ENCODE measurements at places on chromosomes 12 and 14. TPM values are rescaled to one million over a fixed set of nuclear protein-coding genes. Genes with fewer than 3 reads are reported as not detected.

GSG1 gene
- 11.5 TPM for polyA plus RNA-seq

KRT81 gene
- 0.38 TPM for polyA plus RNA-seq

HHIPL1 gene
- polyA plus RNA-seq, result 0.23 TPM

CMKLR1 gene
- polyA plus RNA-seq, result 1.2 TPM

FOXN4 gene
- 0.12 TPM for polyA plus RNA-seq

CELA1 gene
- not detected for polyA plus RNA-seq

GDF11 gene
- polyA plus RNA-seq, result 1.7 TPM

B3GNT4 gene
- polyA plus RNA-seq, result 0.61 TPM

TPH2 gene
- polyA plus RNA-seq, result not detected

SPRYD4 gene
- 2.1 TPM for polyA plus RNA-seq

MOK gene
- polyA plus RNA-seq, result 24.9 TPM

ST8SIA1 gene
- polyA plus RNA-seq, result 1.5 TPM

TMCC3 gene
- polyA plus RNA-seq, result 1.0 TPM

C12orf54 gene
- polyA plus RNA-seq, result 0.77 TPM

NYNRIN gene
- 2.7 TPM for polyA plus RNA-seq

KLHL33 gene
- polyA plus RNA-seq, result 0.12 TPM

FAM186B gene
- 0.56 TPM for polyA plus RNA-seq

GALNT6 gene
- 5.4 TPM for polyA plus RNA-seq

PKP2 gene
- 11.3 TPM for polyA plus RNA-seq

CACNA2D4 gene
- 2.0 TPM for polyA plus RNA-seq

TMEM121 gene
- polyA plus RNA-seq, result 2.5 TPM

SLC38A1 gene
- 5.7 TPM for polyA plus RNA-seq

ITGB7 gene
- polyA plus RNA-seq, result 1.6 TPM

LTBR gene
- 82.1 TPM for polyA plus RNA-seq

MGP gene
- 75.6 TPM for polyA plus RNA-seq

SAMD15 gene
- 1.5 TPM for polyA plus RNA-seq

CLEC2A gene
- polyA plus RNA-seq, result not detected

CCDC60 gene
- polyA plus RNA-seq, result not detected

RNU6-8 gene
- not detected for polyA plus RNA-seq

KLRC4 gene
- polyA plus RNA-seq, result not detected

SRP54 gene
- polyA plus RNA-seq, result 20.9 TPM

SDS gene
- 0.30 TPM for polyA plus RNA-seq

KRT79 gene
- polyA plus RNA-seq, result not detected

GPR65 gene
- 0.23 TPM for polyA plus RNA-seq

FGF23 gene
- not detected for polyA plus RNA-seq

PROX2 gene
- polyA plus RNA-seq, result not detected

SIRT4 gene
- polyA plus RNA-seq, result 1.4 TPM

KRT83 gene
- polyA plus RNA-seq, result not detected

ESPL1 gene
- polyA plus RNA-seq, result 0.27 TPM

RTN1 gene
- 7.6 TPM for polyA plus RNA-seq

KRT2 gene
- polyA plus RNA-seq, result 0.02 TPM

TMEM233 gene
- polyA plus RNA-seq, result 0.09 TPM

CIT gene
- 0.38 TPM for polyA plus RNA-seq

ACRBP gene
- polyA plus RNA-seq, result 1.2 TPM

SELPLG gene
- 0.61 TPM for polyA plus RNA-seq

MARK3 gene
- polyA plus RNA-seq, result 84.7 TPM

CIROP gene
- not detected for polyA plus RNA-seq

DLK1 gene
- polyA plus RNA-seq, result 51.1 TPM

CCDC197 gene
- not detected for polyA plus RNA-seq

IAPP gene
- polyA plus RNA-seq, result 1,679 TPM

SERPINA10 gene
- 1.1 TPM for polyA plus RNA-seq

LGR5 gene
- polyA plus RNA-seq, result 0.09 TPM

SLC2A14 gene
- 8.0 TPM for polyA plus RNA-seq

Measured in pancreas (tissue), 10 donors.